ENCODE measurements at places on chromosomes 4 and X.

DNA sequence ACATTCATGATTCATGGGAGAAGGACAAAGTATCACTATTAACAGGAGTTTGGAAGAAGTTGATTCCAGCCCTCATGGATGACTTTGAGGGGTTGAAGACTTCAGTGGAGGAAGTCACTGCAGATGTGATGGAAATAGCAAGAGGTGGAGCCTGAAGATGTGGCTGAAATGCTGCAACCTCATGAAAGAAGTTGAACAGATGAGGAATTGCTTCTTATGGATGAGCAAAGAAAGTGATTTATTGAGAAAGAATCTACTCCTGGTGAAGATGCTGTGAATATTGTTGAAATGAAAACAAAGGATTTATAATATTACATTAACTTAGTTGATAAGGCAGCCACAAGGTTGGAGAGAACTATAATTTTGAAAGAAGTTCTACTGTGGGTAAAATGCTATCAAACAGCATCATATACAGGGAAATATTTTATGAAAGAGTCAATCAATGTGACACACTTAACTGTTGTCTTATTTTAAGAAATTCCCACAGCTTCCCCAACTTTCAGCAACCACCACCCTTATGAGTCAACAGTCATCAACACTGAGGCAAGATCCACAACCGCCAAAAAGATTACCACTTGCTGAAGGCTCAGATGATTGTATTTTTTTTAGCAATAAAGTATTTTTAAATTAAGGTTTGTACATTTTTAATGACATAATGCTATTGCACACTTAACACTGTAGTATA, 302.6 kb downstream of the CBLL2 start:
- no peak overlapping the region for H3K27ac ChIP-seq
- no peak overlapping the region for H3K4me3 ChIP-seq

- peaks cover 22% of the 10 kb centered on the region for H3K4me1 ChIP-seq
- H3K4me3 ChIP-seq = no peak overlapping the region
- H3K27ac ChIP-seq = no peak overlapping the region
- no peaks in the 10 kb centered on the region for H3K36me3 ChIP-seq
Observed at GRCh38 chr4:6772223-6772928, 10.2 kb upstream of the KIAA0232 start.

- H3K36me3 ChIP-seq = peaks cover 48% of the 10 kb centered on the region
- H3K4me3 ChIP-seq = peak overlapping the region; percentile 57
- peaks cover 95% of the 10 kb centered on the region for H3K4me1 ChIP-seq
- peak; percentile 60 for DNase-seq
- H3K27ac ChIP-seq = peak overlapping the region; percentile 89
Observed at GRCh38 chr4:7854697-7855370, 84.8 kb downstream of the AFAP1 start.

- no peak for DNase-seq
- no peaks in the 10 kb centered on the region for H3K36me3 ChIP-seq
- no peak overlapping the region for H3K4me3 ChIP-seq
- H3K27ac ChIP-seq = no peak overlapping the region
- H3K4me1 ChIP-seq = no peaks in the 10 kb centered on the region
Observed at GRCh38 chr4:160510928-160511327, 1408.0 kb downstream of the RAPGEF2 start.

- no peak overlapping the region for H3K27ac ChIP-seq
- no peak overlapping the region for H3K4me3 ChIP-seq
- H3K4me1 ChIP-seq = no peaks in the 10 kb centered on the region
- no peaks in the 10 kb centered on the region for H3K27me3 ChIP-seq
- DNase-seq = no peak
- H3K36me3 ChIP-seq = no peaks in the 10 kb centered on the region
Observed at GRCh38 chr4:187940299-187940698, 55.3 kb upstream of the ZFP42 start.

DNA sequence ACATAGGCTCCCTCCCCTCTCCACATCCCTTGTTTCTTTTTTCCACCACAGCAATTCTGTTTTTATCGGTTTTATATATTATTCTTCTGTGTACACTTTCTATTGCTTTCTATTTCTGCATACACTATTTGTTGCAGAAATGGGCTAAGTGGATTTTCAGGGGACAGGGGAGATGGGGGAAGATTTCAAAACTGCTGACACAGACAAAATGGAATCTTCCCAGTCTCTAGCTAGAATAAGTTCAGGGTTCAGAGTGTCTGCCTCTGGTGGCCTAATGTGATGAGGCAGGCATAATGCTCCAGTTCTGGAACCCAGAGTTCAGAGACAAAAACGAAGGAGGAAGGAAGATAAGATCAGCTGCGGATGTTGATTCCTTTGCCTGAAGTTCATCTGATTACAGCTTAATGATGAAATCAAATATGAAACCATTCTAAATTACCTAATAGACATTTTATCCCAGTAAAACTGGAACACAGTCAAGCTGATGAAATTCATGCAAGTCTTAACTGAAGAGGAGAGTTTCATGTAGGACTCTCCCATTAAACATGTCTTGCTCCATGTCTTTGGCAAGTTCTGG, 447.1 kb downstream of the AFF2 start:
- H3K4me1 ChIP-seq = no peaks in the 10 kb centered on the region
- H3K27me3 ChIP-seq = peaks cover 3% of the 10 kb centered on the region
- no peak for DNase-seq
- H3K4me3 ChIP-seq = no peak overlapping the region
- H3K27ac ChIP-seq = no peak overlapping the region
- H3K36me3 ChIP-seq = no peaks in the 10 kb centered on the region

DNA sequence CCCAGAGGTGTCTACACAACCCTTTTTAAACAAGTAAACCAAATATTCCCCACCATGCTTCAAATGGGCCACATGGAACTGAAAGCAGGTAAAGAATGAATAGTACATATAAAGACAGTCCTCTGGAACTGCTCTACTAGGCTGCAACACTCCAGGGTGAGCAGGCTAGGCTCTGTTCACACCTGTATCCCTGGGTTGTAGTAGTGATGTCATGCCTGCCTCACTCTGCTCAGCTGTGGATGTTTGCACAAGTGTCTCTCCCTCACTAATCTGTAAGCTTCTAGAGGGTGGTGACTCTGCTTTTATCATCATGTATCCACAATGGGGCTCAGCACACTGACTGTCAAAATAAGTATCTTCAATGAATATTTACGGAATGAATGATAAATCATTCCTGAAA, 20.4 kb downstream of the LEF1 start:
- no peaks in the 10 kb centered on the region for H3K27me3 ChIP-seq
- H3K4me1 ChIP-seq = peaks cover 90% of the 10 kb centered on the region
- H3K36me3 ChIP-seq = peaks cover 70% of the 10 kb centered on the region
- H3K27ac ChIP-seq = peak overlapping the region; percentile 94

DNA sequence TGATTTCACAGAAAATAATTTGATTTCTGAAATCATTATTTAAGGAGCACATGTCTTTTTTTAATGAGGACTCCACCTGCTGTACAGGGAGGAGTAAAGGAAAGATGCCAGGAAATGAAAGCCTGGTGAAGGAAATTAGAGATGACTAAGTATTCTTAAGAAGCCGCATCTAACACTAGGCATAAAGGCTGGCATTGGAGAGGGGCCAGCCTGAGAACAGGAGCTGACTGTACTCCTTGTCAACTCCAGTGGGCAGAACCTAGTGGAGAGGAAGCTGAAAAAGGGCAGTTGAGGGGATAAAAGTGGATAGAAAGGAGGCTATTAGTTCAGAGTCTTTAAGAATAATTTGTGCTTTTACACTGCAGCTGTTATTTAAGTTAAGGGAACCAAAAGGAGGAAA, 393.0 kb downstream of the PPP1R2C start:
- H3K4me1 ChIP-seq = peaks cover 9% of the 10 kb centered on the region
- no peak for DNase-seq
- H3K36me3 ChIP-seq = no peaks in the 10 kb centered on the region
- no peak overlapping the region for H3K4me3 ChIP-seq
- no peak overlapping the region for H3K27ac ChIP-seq

- peaks cover 7% of the 10 kb centered on the region for H3K4me1 ChIP-seq
- H3K27ac ChIP-seq = no peak overlapping the region
- H3K4me3 ChIP-seq = no peak overlapping the region
- no peak for DNase-seq
- no peaks in the 10 kb centered on the region for H3K36me3 ChIP-seq
Observed at GRCh38 chr4:113406723-113407016, 354.9 kb downstream of the CAMK2D start.

DNA sequence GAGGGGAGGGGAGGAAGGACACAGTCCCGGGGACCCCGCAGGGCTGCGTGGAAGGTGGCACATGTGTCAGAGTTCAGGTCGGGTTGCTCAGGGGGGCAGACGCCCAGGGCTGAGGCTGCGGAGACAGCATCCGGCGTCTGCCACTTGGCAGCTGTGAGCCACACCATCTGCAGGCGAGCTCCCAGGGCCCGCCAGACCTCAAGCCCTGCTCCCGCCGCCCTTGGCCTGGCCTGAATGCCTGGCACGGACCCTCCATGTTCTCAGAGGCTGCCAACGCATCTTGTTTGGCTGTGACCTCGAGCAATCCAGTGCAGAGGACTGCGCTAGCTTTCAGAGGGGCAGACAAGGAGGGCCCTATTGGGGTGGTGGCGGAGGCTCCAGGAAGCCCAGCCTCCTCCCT, 5.1 kb downstream of the BGN start:
- no peak for DNase-seq
- H3K27ac ChIP-seq = no peak overlapping the region
- no peak overlapping the region for H3K4me3 ChIP-seq
- H3K4me1 ChIP-seq = no peaks in the 10 kb centered on the region

DNA sequence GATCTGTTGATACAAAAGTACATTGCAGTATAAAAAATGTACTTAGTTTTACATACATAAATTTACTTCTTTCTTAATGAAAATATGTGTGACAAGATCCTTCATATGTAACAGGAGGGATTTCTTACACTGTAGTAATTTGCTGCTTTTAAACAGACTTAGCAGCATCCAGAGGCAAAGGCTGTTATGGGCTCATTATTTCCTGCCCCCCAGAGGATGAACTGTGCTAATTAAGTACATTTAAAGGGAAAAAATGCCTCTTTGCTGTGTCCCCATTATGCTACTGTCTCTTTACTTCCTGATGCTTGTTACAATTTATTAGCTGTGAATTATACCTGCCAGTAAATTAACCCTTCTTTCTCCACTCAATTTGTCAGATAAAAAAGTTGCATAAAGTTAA, 47.1 kb downstream of the NDST3 start:
- no peaks in the 10 kb centered on the region for H3K27me3 ChIP-seq
- H3K4me3 ChIP-seq = no peak overlapping the region
- H3K27ac ChIP-seq = no peak overlapping the region
- H3K36me3 ChIP-seq = no peaks in the 10 kb centered on the region
- no peak for DNase-seq
- peaks cover 7% of the 10 kb centered on the region for H3K4me1 ChIP-seq

DNA sequence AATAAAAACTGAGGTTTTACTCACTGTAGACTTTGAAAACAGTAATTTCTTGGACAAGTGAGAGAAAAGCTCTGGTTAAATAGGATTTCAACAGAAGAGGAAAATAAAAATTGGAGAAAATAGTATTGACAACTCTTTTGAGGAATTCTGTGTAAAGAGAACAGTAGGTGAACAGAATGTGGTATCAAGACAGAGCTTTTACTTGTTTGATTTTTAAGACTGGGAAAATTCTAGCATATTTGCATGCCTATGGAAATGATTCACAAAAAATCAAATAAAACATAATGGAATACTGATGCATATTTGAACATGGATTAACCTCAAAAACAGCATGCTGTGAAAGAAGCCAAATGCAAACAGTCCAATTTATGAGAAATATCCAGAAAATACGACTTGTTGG, 504.6 kb downstream of the KCTD8 start:
- H3K36me3 ChIP-seq = no peaks in the 10 kb centered on the region
- H3K27ac ChIP-seq = no peak overlapping the region
- H3K27me3 ChIP-seq = no peaks in the 10 kb centered on the region
- H3K4me1 ChIP-seq = no peaks in the 10 kb centered on the region

- peak overlapping the region; percentile 21 for H3K4me3 ChIP-seq
- peaks cover 14% of the 10 kb centered on the region for H3K4me1 ChIP-seq
- H3K27me3 ChIP-seq = no peaks in the 10 kb centered on the region
- H3K27ac ChIP-seq = peak overlapping the region; percentile 54
- H3K36me3 ChIP-seq = no peaks in the 10 kb centered on the region
Observed at GRCh38 chr4:17324386-17324830, 187.5 kb downstream of the QDPR start.

GRCh38 chr4:40972722-40973121, 223.0 kb downstream of the NSUN7 start:
- H3K36me3 ChIP-seq = no peaks in the 10 kb centered on the region
- no peak for DNase-seq
- H3K27me3 ChIP-seq = peaks cover 14% of the 10 kb centered on the region
- no peaks in the 10 kb centered on the region for H3K4me1 ChIP-seq
- H3K27ac ChIP-seq = no peak overlapping the region

- no peaks in the 10 kb centered on the region for H3K36me3 ChIP-seq
- peak overlapping the region; percentile 84 for H3K4me3 ChIP-seq
- H3K27ac ChIP-seq = peak overlapping the region; percentile 71
- peaks cover 4% of the 10 kb centered on the region for H3K4me1 ChIP-seq
- peak; percentile 41 for DNase-seq
Observed at GRCh38 chrX:81120936-81121371, 80.8 kb downstream of the HMGN5 start.

GRCh38 chrX:78886550-78886949, 58.6 kb upstream of the P2RY10 start:
- DNase-seq = no peak
- H3K36me3 ChIP-seq = no peaks in the 10 kb centered on the region
- no peak overlapping the region for H3K27ac ChIP-seq
- H3K4me1 ChIP-seq = peaks cover 3% of the 10 kb centered on the region
- peaks cover 36% of the 10 kb centered on the region for H3K27me3 ChIP-seq

DNA sequence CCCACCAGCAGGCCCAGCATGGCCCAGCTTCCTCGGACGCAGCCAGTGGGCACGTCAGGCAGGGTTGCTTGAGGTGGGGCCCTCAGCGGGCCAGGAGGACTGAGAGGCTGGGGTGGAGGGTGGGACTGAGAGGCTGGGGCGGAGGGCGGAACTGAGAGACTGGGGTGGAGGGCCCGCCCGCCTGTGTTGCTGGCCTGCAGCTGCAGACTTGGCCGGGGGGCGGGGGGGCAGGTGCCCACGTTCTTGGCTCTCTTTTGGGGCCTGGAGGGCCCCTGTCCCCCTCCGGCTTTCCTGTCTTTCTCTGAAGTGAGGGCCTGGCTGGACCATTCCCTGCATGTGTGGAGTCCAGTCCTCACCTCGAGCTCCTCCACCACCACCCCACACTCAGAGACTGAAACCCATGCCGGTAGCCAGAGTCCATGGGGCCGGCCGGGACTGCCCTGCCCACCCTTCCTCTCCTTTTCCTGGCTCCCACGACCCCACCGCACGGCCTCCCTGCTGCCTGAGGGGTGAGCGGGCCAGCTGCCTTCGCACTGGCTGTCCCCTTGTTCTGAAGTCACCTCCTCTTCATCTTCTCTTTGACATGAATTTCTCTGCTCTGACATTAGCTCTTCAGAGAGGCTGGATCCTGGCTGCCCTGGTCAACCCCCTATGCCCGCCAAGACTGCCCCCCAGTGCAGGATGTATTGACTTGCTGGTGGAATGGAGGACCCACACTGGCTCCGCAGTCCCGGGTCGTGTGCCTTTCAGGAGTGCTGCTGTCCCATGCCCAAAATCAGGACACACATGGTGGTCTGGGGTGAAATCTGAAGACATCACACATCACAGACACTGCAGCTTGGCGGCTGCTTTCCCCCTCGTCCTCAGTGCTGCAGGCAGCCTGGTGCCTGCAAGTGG, 10.1 kb upstream of the NKX1-1 start:
- no peak overlapping the region for H3K4me3 ChIP-seq
- H3K27me3 ChIP-seq = peaks cover 80% of the 10 kb centered on the region
- no peaks in the 10 kb centered on the region for H3K36me3 ChIP-seq
- peaks cover 3% of the 10 kb centered on the region for H3K4me1 ChIP-seq
